AG09309 (cell line): ENCODE measurements at places on chromosomes 4 and X.
A peak's percentile ranks its signal among the peaks of the same experiment; 100 is the strongest.

DNA sequence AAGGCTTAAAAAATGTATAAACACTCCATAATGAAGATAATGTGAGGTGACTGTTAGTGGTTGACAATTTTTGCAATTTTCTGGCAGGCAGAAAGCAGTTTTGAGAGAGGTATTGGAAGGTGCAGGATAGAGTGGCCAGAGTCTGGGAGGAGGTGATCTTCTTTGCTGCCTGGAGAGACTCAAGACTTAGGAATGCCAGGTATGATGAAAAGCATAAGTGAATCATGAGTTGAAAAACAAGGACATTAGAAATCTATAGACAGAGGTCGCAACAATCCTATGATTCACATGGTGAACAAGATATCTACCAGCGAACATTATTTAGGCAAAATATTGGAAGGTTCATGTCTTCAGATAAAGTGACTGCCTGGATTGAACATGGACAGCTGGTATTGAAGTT lies 118.5 kb downstream of the CFAP299 start:
- no peak for DNase-seq

- no peak for DNase-seq
These were observed 297.8 kb downstream of the RAPGEF2 start for GRCh38 chr4:159400558-159401225.

DNA sequence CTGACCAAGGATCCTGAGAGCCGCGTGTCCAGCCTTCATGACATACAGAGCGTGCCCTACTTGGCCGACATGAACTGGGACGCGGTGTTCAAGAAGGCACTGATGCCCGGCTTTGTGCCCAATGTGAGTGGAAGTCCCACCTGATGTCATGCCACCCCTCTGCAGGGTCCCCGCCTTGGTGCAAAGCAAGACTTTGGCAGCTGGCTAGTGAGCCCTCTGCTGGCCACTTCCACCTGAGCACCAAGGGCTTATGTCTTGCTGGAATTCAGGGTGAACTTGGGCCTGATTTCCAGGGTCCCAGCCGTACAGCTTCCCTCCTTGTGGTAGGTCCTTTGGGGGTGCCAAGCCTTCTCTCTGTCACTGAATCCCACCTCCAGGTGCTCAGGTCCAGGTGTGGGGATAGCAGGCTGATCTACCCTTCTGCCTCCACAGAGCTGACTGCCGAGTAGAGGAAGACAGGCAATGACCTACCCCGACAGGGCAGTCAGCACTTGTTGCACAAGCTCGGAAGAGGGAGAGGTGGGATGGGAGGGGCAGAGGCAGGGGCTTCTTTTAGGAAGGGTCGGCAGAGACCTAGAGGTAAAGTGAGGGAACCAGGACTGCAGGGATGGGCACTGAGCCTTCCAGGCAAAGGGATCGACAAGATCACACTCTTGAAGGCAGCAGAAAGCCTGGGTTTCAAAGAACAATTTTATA lies 248.1 kb downstream of the EVC2 start:
- DNase-seq, result no peak

DNA sequence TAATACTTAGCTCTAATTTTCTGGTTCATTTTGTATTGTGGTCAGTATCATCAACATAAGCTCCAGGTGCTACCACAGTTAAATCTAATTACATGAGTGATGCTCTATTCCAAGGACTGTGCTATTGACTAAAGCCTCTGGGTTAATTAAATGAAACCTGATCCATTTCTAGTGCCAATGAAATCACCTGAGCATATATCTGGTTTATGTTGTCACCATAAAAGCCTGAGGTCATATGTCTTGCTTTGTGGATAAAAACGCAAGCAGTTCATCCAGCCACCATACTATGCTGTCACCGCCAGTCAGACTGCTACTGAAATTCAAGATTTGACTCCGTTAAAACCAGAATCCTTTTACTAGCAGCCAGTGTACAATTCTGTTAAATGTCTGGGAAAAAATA lies 64.2 kb upstream of the ZNF518B start:
- DNase-seq, result no peak

GRCh38 chr4:158250321-158250720 lies 40.0 kb downstream of the TMEM144 start:
- no peak for DNase-seq

DNA sequence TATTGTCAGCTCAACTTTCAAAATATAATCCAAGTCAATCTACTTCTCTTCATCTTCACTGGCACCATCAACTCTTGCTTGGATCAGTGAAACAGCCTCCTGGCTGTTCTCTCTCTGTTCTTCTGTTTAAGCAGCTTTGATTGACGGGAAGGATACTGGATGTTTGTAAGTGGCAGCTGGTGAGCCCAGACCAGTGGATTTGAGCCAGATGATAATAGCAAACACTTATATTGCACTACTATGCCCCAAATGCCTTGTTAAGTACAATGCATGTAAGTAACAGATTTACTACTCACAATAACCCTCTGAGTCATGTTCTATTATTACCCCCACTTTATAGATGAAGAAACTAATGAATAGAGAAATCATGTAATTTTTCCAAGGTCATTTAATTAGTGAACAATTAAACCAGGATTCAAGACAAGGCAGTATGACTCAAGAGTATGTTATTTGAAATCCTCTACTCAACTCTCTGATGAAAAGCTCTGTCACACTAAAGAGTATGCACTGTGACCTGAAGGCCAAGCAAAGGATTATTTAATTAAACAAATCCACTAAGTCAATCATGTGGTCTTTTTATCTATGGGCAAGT lies 44.8 kb downstream of the SPANXN3 start:
- DNase-seq, result no peak

- DNase-seq, result no peak
These were observed 1072.3 kb downstream of the RAPGEF2 start for GRCh38 chr4:160175064-160175643.

DNA sequence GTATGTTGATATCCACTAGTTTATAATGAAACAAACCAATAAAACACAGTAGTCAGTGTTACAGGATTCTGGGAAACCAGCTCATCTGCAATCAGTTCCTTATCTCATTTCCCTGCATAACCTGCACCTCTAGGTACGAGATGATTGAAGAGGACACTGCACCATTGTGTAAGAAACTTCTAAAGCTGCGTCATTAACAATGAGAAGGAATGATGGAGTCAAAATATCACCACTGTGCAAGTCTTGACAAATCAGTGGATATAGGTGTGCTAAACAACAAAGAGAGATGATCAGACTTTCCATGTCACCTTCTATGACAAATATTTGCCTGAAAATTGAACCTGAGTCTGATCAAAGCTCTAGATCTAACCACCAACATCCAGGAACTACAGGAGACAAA lies 40.7 kb upstream of the DHX15 start:
- DNase-seq, result no peak

DNA sequence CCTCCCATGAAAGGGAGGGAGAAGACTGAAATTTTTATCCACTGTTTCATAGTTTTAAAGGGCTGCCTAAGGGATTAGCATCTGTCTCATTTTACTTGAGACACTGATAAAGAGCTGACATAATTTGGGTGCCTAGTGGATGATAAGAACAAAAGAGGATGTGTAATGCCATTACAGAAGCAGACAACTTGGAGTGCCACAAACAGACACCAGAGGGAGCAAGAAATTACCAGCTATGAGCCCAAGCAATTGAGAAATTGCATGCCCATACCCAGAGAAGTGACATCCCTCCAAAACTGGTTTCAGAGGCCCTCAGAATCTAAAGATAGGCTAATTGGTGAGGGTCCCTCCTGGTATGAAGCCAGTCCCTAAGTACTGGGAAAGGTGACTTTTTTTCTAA lies 38.5 kb upstream of the POU3F4 start:
- DNase-seq, result no peak

- DNase-seq, result no peak
These were observed 58.6 kb downstream of the GPC3 start for GRCh38 chrX:133926809-133927208.

DNA sequence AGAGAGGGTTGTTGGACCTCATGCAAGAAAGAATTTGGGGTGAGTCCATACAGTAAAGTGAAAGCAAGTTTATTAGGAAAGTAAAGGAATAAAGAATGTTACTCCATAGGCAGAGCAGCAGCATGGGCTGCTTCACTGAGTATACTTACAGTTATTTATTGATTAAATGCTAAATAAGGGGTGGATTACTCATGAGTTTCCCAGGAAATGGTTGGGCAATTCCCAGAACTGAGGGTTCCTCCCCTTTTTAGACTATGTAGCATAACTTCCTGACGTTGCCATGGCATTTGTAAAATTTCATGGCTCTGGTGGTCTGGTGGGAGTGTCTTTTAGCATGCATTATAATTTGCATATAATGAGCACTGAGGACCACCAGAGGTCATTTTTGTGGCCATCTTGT lies 16.7 kb downstream of the PPP4R3C start:
- DNase-seq, result no peak

DNA sequence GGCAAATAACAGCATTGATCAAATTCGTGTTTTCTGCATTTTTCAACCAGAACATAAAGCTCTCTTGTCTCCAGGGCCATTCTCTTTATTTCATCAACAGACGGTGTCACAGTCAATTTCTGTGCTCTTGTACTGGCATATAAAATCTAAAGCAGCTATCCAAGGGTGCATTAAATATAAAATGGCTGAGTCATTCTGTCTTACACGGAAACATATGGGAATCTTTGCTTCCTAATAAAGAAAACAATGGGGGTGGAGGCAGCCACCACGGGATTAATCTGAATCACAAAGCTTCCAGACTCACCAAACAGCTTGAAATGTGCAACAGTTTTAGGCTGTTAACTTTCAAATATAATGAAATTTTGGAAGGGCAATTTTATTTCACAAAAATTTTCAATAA lies 132.6 kb downstream of the IL15 start:
- peak; percentile 57 for DNase-seq

DNA sequence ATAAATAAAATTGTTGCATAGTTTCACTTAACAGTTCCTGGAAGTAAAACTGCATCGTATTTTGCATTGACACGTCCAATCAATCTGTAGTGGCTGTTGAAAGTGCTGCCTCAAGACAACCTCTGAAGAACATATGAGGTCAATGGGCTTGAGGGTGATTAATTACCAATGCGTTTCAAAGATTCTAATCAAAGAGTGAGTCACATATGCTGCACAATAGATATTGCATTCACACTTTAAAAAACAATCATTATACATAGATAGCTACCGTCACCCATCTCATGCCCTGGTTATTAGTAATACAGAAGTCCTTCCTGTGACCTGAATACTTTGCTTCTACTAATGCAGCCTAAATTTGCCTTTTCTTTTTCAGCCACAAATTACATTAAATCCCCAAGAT lies 743.3 kb upstream of the SLIT2 start:
- DNase-seq, result no peak

DNA sequence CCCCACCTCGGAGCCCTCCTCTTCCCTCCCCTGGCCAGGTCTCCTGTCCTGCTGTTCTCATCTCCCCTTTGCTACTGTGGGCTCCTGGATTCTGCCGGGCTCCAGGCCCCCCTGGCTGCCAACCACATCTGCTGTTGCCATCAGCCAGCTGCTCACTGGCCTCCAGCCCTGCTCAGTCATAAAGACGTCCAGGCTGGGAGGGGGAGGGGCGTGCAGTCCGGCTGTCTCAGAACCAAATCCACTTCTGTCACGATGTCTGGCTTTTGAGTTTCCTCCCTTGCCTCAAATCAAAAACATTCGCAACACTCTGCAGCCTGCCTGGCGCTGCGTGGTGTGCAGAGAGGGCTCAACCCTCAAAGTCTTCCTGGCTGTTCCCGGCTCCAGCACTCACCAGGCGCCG lies 7.1 kb downstream of the RASL11B start:
- no peak for DNase-seq

DNA sequence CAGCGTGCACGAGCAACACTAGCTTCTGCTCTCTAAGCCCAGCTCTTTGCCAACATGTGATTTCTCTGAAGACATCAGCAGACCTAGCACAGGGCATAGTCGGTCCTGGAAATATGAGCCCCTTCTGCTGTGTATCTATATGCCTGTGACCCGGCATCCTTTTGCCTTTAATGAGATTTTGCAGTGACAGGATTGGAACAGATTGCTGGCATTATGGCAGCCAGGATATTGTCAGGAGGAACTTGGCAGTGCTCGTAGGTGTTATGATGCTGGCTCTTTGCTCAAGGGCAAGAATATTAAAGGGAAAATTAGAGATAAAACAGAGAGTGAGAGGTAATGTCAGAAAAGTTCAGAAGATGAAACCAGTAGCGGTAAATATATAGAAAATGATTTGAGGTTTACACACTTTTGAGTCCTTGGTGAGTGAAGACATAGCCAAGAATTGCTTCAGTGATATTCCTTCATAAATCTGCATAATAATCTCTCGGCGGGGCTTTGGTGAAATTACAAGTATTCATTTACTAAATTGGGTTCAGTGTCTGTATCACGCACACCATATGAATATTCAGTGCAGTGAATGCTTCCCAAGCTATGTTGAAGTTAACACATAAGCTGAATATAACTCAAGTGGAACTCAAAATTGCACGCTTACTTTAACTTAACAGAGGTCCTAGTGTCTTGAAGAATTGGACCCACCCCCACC lies 502.1 kb upstream of the NR3C2 start:
- DNase-seq, result no peak

- DNase-seq, result no peak
These were observed 28.5 kb upstream of the FRG1 start for GRCh38 chr4:189912170-189912569.

- no peak for DNase-seq
These were observed 46.8 kb upstream of the FAM9C start for GRCh38 chrX:13091111-13091765.

- no peak for DNase-seq
These were observed 31.5 kb upstream of the HDAC8 start for GRCh38 chrX:72604112-72604511.

DNA sequence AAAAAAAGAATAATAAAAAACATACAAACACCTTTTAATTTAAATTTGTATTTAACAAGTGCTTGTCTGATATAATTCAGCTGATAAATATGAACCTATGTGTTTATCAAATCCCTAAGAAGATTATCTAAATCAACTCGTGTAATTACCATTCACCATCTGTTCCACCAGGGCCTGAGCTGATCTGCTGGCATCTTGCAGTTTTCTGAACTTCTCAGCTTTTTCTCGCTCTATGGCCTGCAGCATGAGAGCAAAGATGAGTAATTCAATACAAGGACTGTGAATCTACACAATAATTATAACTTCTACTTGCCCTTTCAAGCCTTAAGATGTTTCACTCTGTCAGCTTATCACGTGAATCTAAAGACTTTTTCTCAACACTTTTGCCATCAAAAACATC lies 709.7 kb downstream of the DMD start:
- no peak for DNase-seq

DNA sequence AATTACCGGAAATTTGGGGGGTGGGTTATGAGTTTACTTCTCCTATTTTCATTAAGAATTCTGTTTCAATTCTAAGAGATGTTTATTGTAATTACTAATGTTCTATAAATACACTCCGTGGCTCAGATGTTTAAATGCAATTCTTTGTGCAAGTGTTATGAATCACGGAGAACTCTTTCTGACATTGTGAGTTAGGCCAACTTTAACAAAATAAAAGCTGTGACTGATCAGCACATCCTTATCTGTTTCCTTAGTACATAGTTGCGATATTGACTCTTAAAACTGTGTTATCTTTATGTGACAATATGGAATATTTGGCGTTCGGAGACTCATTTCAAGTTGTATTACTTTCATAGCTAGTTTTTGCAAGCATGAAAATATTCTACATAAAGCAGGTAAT lies 902 bp downstream of the KLHL4 start:
- no peak for DNase-seq
